D721Med (cell line): ENCODE measurements at places on chromosomes 5 and 9.

DNA sequence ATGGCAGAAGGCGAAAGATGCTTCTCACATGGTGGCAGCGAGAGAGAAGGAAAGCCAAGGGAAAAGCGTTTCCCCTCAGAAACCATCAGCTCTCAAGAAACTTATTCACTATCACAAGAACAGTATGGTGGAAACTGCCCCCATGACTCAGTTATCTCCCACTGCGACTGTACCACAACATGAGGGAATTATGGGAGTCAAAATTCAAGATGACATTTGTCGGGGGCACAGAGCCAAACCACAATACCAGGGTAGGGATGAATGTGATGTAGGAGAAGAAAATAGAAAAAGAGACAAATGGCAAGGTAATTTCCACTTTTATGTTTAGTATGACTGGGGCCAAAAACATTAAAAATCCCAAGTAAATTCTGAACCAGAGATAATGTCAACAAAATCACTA lies 216.8 kb downstream of the TRIM36 start:
- no peak for DNase-seq

- DNase-seq, result no peak
These were observed 87.3 kb upstream of the ZNF618 start for GRCh38 chr9:113788616-113789330.

DNA sequence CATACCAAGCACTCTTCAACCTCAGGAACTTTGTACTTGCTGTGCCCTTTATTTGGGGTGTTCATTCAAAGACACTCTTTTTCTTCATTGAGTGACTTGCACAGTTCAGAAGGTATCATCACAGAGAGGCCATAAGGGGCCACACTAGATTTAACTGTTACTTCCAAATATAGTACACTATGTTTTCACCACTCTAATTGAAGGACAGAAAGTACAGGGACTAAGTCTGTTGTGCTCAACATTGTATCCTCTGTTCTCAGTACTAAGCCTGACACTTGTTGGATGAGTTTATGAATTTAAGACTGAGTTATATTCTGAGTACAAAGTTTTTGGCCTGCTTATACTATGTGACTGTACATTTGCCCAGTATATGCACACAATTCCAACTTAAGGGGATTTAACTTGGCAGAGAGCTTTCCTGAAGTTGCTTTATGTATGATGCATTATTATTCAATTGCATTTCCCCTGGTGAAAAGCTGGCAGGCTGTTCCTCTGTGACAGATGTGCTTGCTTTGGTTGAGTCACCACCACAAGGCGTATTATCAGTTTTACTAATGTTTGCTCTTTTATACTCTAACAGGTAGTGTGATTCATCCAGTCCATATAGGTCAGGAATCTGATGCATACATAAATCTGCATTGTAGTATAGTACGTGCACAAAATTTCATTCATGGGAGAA lies 714.8 kb downstream of the TLR4 start:
- DNase-seq, result no peak

- DNase-seq, result no peak
These were observed 465.7 kb upstream of the RGMB start for GRCh38 chr5:98307811-98308210.

DNA sequence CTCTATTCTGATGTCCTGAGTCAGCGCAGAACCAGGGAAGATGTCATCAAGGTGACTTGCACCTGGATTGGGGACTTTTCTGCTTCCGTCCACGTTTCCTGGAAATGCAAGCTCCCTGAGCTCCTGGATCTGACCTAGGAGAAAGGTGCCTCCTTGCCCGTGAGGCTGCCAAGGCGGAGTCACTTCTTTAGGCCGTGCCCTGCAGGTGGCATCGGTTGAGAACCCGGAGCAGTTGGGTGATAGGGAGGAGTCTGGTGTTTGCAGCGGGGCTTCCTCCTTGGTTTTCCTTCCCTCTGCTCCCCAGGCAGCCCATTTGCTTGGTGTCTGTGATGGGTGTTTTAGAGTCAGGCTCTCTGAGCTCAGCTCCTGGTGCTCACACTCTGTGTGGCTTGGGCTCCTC lies 15.2 kb downstream of the NANS start:
- DNase-seq, result no peak

DNA sequence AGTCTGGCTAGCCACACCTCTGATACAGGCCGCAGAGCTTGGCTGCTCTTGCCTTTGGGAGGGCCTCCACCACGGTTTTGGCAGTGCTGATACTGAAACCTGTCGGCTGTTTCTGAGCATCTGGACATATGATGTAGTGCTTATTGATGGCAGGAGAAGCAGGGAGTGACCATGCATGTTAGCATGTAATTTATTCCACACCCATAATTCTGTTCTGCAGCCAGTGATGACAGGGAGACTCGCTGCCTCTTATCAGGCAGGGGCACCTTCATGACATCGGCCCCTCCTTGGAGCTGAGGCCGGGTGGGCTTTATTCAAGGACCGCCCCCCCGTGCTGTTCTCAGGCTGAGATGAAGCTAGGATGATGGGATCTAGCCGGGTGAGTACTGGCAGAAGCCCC lies 49.0 kb downstream of the OLFM1 start:
- DNase-seq, result no peak

DNA sequence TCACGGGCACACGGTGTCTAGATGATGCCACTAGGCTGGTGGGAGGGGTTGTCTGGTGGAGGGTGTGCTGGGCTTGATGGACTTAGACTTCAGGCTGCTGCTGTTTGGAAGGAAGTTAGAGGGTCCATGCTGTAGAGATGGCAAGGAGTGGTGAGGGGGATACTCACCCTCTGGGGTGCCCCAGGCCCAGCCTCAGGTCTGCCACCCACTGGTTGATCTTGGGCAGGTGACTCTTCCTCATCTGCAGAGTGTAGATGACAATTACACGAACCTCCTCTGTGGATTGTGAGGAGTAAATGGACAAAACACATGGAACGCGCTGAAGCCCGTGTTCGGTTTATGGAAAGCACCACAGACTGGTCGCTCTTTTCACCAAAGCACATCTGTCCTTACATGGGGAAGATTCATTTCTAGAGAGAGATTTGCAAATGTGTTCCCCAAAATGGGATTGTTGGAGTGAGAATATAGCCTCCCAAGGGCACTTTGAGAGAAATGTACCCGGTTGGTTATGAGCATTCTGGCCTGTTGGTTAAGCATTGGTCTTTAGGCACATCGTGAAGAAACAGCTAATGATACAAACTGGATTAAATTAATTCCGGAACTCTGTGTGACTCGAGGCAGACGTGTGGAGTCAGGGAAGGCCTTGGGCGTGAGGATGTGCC lies 58.2 kb downstream of the ZNF618 start:
- no peak for DNase-seq

- peak; percentile 79 for DNase-seq
These were observed 15.1 kb downstream of the PDLIM4 start for GRCh38 chr5:132272311-132273210.

DNA sequence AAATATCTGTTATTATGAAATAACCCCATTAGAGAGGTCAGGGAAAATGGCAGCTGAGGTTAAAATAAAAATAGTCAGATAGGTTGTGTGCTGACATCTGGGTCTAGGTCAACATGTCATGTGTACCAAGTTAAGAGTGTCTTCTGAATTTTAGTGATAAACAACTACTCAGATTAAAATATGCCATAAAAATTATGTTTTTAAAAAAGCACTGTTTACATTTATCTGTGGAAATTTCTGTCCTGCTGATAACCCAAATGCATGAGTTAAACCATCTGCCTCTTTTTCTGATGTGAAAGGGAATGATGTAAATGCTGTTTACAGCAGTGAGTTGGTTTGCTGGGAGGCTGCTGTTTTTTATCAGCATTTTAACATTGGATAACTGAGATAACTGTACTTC lies 361.2 kb upstream of the TARS1 start:
- no peak for DNase-seq

DNA sequence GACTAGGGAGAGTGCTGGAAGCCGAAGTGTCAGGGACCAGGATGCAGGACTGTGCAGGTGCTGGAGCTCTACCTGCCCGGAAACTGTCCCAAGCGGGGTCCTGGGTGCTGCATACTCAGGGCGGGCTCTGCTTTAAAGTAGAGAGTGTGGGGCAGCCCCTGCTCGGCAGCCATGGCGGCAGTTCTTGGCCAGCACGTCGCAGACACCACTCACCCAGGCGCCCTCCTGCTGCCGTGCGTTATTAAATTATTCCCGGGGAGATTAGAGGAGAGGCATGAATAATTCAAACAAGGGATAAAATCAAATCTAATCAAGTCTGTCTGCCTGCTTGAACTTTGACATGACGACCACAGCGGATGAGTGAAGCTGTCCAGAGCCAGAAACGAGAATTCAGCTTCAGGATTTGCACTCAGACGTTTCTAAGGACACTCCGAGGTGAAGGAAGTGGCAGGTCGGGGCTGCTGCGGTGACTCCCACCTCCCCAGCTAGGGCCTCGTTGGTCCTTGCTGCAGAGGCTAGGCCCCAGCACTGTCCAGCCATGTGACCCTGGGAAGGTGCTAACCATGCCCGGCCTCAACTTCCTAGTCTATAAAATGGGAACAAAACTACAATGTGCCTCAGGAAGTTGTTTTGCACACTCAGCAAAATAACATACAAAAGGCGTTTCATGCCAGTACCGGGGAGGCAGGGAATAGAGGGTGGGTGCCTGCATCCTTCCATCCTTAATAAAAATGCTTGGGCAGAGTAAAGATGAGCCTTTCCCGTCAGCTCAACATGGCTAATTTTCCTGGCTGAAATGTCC lies 91.3 kb upstream of the ADAMTS2 start:
- DNase-seq, result no peak

GRCh38 chr5:127355337-127355736 lies 64.7 kb downstream of the MEGF10 start:
- no peak for DNase-seq

- no peak for DNase-seq
These were observed 70.3 kb upstream of the ASTN2 start for GRCh38 chr9:117485176-117485575.

DNA sequence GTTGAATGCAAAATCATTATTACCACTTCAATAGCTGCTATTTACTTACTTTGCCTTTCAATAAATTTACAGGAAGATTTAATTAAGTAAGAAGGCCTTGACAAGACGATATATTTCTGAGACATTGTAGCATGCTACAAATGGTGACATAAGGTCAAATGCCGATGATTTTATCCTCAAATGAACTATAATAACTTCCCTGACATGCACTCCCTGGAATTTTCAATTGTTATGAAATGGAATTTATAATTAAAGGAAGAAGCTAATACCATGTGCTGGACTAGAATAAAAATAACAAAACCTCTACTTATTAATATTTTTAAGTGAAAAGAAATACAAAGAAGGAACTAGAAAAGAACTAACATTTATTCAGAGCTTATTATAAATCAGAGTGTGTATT lies 30.2 kb upstream of the ITGA1 start:
- DNase-seq, result no peak

- no peak for DNase-seq
These were observed 1.6 kb upstream of the TNIP1 start for GRCh38 chr5:151082282-151082902.

GRCh38 chr9:124242331-124243194 lies 15.2 kb upstream of the NEK6 start:
- DNase-seq, result no peak

GRCh38 chr5:124140060-124140459 lies 606.4 kb downstream of the ZNF608 start:
- DNase-seq, result no peak

DNA sequence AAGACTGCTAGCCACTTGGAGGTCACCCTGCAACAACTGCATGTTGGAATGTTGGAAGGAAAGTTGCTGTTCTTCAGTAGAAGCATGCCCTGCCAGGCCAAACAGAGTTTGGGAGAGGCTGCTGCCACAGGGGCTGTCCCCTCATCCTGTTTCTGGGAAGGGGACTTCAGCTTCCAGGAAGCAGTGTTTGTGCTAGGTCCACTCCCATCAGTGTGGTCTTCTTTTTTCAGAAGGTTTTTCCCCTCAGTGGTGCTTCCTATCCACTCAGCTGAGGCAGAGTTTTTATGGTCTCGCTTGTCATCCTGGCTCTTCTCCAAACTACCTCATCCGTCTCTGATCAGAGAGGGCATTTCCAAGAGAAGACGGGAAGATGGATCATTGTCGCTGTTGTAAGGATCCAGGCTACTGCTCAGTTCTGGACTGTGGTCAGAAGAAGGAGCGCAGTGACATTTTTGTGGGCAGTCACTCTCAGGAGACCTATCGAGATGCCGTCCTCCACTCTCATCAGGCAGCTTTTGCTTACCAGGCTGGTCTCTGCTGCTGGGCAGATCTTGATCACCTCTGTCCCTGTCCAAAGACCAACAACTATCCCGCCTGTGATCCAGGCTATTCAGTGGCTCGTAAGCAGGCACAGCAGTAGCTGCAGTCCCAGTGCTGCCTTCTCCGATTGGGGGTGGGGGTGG lies 97.8 kb upstream of the C5orf63 start:
- DNase-seq, result no peak

DNA sequence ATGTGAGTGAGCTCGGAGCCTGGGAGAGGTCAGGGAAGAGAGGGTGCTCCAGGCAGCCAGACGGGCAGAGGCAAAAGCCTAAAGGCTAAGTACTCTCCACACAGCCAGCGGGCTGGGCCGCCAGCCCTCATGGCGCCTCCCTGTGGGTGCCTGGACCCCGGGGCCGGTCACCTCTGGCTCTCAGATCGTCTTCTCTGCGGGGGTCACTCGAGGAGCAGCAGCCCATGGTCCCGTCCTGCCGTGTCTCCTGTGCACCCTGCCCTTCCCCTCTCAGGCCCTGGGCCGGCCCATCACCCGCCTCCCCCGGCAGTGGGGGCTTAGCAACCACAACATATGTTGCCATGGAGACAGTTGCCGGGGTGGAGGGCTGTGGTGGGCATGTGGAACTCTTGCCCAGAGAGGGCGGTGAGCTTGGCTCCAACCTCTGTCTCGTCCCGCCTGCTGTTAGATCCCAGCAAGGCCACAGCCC lies 4.2 kb downstream of the AK1 start:
- DNase-seq, result no peak

DNA sequence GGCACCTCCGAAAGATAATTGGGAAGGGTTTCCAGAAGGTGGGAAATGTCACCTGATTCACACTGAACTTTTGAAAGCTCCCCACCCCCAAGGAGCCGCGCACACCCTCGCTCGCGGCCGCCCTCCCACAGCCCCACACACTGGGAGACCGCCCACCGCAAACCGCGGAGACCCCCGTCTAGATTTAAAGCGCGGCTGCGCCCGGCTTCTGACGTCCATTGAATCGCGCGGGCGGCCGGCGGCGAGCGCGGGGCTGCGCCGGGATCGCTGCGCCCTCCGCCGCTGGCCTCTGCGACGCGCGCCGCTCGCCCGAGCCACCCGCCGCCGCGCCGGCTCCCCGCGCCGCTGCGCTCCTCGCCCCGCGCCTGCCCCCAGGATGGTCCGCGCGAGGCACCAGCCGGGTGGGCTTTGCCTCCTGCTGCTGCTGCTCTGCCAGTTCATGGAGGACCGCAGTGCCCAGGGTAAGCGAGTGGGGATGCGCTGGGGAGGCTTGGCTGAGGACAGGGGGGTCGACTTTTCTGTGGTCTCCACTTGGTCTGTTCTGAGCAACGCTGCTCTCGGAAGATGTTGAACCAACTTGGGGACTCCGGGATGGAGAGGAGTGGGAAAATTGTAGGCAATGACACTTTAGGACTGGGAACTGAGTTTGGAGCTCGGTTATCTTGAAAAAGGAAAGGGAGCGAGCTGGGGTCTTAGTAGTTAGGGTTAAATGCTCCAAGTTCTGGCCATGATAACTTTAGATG lies at the start of gene FST:
TSS of gene FST (plus strand) at position 214 of the 743 bp plus-strand sequence. CDS start at position 377, 163 bp downstream.
- DNase-seq, result no peak
